A549 treated with CORT108297 at 1 μM for 4 hours (cell line): ENCODE measurements at places on chromosomes 5 and 9. TPM values are rescaled to one million over a fixed set of nuclear protein-coding genes. Genes with fewer than 3 reads are reported as not detected.

INSL4 gene
- 14.2 to 17.2 TPM (median 16.6 TPM) in 5 replicates for total RNA-seq

MSX2 gene
- total RNA-seq, result 3.8 to 5.5 TPM (median 5.0 TPM) in 5 replicates

CAMK2A gene
- total RNA-seq, result 0.76 to 1.3 TPM (median 0.86 TPM) in 5 replicates

STPG3 gene
- 0.07 TPM in 1 of 5 replicates, not detected in the others for total RNA-seq

LRRC14B gene
- not detected in 5 replicates for total RNA-seq

C5orf58 gene
- total RNA-seq, result not detected in 5 replicates

PPP2R2B gene
- 0.06 to 0.24 TPM (median 0.14 TPM) in 5 replicates for total RNA-seq

CTXN3 gene
- not detected in 5 replicates for total RNA-seq

FBLL1 gene
- 0.07 to 0.25 TPM (median 0.08 TPM) in 3 of 5 replicates, not detected in the others for total RNA-seq

PDE8B gene
- total RNA-seq, result 1.1 to 1.7 TPM (median 1.5 TPM) in 5 replicates

PLEKHG4B gene
- 0.45 to 1.1 TPM (median 1.1 TPM) in 5 replicates for total RNA-seq

ADAMTS6 gene
- 0.03 to 0.12 TPM (median 0.10 TPM) in 5 replicates for total RNA-seq

ADAMTS19 gene
- not detected in 5 replicates for total RNA-seq

RGMB gene
- 5.9 to 9.0 TPM (median 7.7 TPM) in 5 replicates for total RNA-seq

RC3H2 gene
- total RNA-seq, result 14.9 to 22.2 TPM (median 19.2 TPM) in 5 replicates

SHOC1 gene
- not detected in 5 replicates for total RNA-seq

MED10 gene
- total RNA-seq, result 77.1 to 80.0 TPM (median 79.1 TPM) in 5 replicates

PIP5KL1 gene
- 1.4 to 2.4 TPM (median 2.3 TPM) in 5 replicates for total RNA-seq

RASGRF2 gene
- 1.8 to 2.1 TPM (median 2.1 TPM) in 5 replicates for total RNA-seq
